Retinal pigment epithelial cell (primary cell): ENCODE measurements at places on chromosomes 5 and 9.

DNA sequence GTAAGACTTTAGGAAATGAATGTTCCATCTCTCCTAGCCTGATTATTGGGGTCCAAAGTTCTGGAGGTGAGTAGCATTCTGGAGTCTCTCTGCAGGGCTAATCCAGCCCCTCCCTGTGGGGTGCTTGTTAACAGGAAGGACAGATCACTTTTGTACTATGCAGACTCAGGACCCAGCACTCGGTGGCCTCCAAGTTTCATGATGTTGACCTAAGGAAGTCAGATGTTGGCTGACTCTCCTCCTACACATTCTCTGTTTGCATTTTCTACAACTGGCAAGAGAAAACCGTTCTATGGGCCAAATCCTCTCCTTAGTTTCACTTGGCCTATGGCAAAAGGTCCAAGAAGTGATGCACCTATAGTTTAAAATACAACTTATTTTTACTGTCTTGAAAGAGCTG is 5.5 kb upstream of the PDE8B start:
- no peak for DNase-seq

- DNase-seq, result no peak
Observed at GRCh38 chr5:157544623-157544989, 31.0 kb downstream of the ADAM19 start.

DNA sequence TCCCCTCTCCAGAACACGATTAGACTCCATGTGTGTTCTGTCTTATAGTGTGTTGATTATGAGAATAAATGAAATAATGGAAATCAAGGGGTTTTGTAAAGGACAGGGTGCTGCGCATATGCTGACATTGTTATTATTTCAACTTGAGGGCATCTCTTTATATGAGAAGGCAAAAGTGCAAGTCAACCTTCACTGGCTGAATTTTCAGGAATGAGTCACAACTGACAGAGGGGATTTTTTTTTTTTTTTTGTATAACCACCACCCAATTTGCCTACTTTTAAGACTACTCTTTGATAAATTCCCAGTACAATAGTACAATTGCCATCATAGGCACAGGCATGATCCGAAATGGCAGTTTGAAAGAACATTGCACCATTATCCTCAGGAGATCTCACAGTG is 419.2 kb upstream of the NMUR2 start:
- DNase-seq, result no peak

DNA sequence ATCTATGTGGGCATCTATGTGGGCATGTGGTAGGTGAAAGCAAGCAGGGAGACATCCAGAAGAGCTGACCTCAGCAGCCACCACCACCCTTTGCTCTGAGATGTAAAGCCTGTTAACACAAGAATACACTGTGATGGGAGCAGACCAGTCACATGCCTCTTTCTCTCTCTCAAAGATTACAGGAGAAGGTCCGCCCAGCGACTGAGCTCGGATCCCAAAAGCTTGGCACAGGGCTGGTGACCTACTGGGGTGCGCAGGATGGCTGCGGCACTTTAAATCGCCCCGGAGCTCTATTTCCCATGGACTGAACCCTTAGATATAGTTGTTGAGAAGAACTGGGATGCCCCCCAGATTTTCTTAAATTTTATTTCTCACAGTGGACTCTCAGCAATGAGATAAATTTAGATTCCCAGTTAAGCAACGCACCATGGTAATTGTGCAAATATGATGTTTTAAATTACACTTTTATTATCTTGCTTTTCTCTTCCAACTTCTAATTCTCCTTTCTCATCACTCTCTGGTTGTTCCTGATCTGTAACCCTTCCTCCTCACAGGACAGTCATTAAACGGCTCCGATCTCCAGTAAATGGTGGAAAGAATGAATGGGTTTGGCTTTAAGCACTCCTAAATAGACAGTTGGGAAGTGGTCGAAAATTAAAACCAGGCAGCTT is 37.7 kb upstream of the ICE1 start:
- no peak for DNase-seq

DNA sequence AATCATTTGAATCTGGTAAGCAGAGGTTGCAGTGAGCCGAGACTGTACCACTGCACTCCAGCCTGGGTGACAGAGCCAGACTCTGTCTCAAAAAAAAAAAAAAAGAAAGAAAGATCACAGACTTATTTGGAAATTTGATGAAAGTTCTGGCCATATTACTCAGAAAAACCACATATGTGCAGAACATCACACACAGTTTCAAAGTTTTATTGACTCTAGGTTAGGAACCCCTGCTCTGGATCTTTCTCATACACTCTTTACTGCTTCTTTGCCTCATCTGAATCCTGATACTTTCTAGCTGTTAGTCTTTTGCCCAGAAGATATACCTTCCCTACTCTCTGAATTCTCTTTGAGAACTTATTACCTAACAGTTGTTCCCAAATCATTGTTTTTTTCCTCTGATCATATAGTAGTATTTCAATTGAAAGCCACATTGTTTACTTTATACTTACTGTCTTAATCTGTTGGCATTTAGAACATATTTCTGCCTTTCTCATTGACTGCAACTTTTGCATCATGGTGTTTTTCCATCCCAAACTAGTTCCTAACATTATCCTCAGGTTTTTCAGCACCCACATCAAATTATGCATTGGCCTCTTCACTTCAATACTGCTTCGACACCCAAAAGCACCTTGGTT is 68.7 kb downstream of the LNPEP start:
- no peak for DNase-seq

DNA sequence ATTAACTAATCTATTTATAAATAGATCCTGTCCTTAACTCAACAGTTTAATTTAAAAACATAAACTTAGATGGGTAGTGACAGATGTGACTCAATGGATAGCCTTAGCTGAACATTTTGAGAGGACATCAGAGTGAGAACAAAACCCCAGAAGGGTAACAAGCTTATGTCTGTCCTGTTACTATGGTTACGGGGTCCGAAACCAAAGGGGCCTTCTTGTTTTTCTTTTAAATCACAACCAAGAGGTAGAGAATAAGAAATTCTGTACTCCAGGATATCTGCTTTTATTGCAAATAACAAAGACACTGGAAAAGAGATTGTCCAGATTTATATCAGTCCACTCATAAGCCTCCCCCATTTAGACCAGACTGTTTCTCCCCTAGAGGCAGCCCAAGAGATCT is 612.1 kb downstream of the MTRR start:
- DNase-seq, result no peak

GRCh38 chr5:173454736-173455598 is 126.8 kb upstream of the STC2 start:
- DNase-seq, result peak; percentile 91

DNA sequence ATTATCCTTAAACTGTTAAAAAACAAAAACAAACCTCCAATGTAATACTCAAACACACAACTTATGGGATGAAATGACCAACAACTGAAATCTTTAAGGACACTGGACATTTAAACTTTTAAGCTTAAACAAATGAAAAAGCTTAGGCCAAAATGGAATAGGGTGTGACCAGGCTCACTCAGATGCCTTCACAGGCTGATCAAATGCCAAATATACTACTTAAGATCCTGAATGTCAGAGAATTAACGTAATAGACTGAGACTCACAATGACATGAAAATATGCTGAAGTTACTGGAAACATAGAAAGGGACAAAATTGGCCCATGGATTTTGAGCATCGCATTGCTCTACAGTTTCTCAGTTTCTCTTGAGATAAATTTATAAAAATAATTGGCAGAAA is 286.8 kb downstream of the ADAMTS6 start:
- DNase-seq, result no peak

- no peak for DNase-seq
Observed at GRCh38 chr9:133147412-133148198, 16.1 kb downstream of the GBGT1 start.

- DNase-seq, result no peak
Observed at GRCh38 chr5:138449501-138450239, 10.8 kb downstream of the REEP2 start.

- DNase-seq, result no peak
Observed at GRCh38 chr9:111914749-111915424, 18.3 kb downstream of the UGCG start.

GRCh38 chr9:306907-307306 is 92.2 kb downstream of the DOCK8 start:
- no peak for DNase-seq
